ENCODE measurements at places on chromosomes 2 and 18.

DNA sequence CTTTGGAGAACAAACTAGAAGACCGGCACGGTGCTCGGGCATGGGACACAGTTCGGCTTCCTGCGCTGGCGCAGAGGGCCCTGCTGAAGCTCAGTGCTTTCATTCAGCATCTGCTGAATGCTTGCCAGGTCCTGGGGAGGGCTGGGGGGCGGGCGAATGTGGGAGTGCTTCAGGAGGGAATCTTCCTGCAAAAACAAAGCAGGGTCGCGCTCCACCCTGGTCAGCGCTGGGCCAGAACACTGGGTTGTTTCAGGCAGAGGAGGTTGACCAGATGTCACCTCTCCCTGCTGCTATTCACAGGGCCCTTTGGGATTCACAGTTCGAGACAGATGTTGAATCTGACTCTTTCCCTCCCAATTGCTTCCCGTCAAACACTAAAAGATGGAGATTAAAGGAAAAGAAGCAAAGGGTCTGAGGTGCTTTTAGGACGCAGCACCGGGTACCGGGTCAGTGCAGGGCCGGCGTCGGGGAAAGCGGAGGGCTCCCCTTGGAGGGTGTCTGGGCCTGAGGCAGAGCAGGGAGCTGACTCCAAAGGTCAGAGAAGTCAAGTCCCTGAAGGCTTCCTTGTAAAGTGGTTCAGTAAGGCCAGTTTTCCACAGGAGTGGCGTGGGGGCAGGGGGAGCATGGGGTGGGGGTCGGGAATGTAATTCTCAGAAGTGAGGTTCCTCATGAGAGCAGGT, 82.1 kb upstream of the PXDN start:
- no peak for DNase-seq

DNA sequence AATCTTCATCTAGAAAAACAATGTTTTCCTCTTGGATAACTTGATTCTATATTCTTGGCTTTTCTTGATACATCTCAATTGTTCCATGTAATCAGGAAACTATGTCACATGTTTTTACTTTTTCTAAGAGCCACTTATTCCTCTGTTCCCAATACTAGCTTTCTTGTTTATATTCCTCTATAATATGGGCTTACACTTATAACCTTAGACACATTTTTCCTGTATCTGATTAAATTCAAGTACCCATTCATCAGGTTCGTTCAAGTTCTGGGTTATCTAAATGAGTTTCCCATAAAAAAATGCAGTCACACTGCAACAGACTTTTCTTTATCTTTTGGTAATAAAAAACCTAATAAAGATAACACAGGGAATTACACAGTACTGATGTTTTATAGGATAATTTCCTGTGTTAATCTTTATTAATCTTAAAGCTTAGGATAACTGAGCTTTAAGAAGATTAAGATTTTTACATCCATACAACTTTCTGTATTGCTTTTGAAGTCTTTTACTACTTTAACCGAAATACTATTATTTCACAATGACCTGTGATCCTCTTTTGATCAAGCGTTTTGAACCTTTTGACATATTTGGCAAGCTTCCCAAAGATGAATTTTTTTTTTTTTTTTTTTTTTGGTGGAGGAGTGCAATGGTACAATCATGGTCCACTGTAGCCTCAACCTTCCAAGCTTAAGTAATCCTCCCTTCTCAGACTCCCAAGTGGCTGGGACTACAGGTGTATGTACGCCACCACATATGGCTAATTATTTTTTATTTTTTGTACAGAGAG, 44.3 kb upstream of the C2orf66 start:
- no peak for DNase-seq

GRCh38 chr2:215712871-215713790, 277.3 kb upstream of the FN1 start:
- no peak for DNase-seq

GRCh38 chr2:27356056-27356381, 545 bp downstream of the GTF3C2 start:
- DNase-seq: no peak

DNA sequence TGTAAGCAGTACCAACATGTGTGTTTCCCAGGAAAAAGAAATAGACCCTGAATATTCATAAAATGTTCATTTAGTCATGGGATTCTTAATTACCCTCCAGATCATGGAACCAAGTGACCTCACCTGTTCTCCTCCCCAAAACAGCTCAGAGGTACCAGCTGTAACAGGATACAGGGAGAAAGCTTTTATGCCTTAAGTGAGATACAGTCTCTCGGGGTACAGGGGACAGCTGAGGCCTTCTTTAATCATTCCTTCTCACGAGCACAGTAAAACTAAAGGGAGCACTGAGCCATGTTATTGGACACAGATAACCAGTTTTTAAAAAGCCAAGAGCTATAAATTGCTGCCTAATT, 16.6 kb downstream of the EPHA4 start:
- DNase-seq: no peak

DNA sequence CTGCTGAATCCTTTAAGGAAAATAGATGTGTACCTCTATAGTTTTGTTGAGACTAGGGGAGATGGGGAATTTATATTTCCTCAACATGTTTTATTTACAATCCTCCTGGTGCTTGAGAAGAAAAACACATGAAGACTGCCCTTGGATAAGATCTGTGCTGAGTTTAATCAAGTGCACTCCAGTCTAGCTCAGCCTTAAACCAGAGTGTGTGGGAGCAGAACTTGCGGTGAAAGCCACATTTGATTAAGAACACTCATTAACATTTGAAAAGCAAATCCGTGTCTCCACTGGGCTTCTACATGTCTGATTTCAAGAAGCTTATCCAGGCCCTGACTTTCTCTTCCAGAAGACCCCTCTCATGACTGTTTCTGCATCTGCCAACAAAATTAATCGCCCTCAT, 84.8 kb upstream of the ITGA6 start:
- DNase-seq: no peak
